Right ventricle myocardium inferior (tissue), 1 donor: ENCODE measurements at places on chromosomes 1 and 21. TPM values are rescaled to one million over a fixed set of nuclear protein-coding genes. Genes with fewer than 3 reads are reported as not detected.

LIPI gene
- total RNA-seq, result not detected

C1orf167 gene
- 5.0 TPM for total RNA-seq

PTGS2 gene
- 0.32 TPM for total RNA-seq

CSMD2 gene
- total RNA-seq, result 0.32 TPM

CA14 gene
- 14.4 TPM for total RNA-seq

LMX1A gene
- 0.14 TPM for total RNA-seq

SYNC gene
- total RNA-seq, result 24.7 TPM

- no peak for DNase-seq
Measured at GRCh38 chr1:15939181-15940109, 36.5 kb downstream of the ZBTB17 start.

DNA sequence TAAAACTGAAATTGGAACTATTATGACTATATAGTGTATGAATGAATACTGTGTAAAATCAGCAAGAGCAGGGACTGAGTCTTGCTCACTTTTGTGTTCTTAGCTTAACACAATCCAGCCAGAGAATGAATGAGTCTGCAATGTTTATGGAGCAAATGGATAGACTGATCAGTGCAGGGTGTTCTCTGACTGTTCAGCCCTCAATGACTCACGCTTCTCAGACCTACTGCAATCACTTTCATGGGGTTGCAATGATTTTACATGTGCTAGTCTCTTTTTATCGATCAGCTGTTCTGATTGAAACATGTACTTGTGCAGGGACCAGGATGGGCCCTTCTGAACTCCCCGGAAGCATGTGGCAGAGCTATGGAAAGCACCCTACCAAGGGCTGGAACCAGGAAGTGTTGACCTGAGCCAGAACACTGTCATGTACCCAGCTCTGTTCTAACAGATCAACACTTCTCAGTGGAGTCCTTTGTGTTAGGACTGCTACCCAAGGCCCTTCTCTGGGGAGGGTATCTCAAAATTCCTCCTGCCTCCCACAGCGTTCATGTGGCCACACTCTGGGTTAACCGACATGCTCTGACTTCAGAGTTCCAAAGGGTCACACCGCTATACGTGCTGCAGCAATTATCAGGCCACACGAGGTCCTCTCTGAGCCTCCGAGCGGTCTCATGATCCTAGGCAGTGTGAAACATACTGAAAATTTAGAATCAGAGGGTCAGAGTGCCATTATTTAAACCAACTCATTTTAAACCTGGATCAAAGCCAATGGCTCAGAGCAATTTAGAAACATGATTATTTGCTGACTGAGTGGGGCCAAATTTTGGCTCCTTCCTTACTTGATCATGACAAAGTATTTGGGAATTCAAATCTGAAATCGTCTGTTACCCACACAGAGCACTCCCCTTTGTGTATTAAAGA is 35.2 kb downstream of the GRIK1 start:
- DNase-seq, result no peak

- DNase-seq, result no peak
Measured at GRCh38 chr1:188225975-188226374, 1397.2 kb downstream of the PLA2G4A start.

GRCh38 chr21:45328198-45329091 is 40.8 kb upstream of the POFUT2 start:
- DNase-seq, result peak; percentile 55

- peak; percentile 15 for DNase-seq
Measured at GRCh38 chr1:155210314-155211104, 2.0 kb downstream of the MTX1 start.

GRCh38 chr21:26819740-26820324 is 25.4 kb downstream of the ADAMTS1 start:
- no peak for DNase-seq

DNA sequence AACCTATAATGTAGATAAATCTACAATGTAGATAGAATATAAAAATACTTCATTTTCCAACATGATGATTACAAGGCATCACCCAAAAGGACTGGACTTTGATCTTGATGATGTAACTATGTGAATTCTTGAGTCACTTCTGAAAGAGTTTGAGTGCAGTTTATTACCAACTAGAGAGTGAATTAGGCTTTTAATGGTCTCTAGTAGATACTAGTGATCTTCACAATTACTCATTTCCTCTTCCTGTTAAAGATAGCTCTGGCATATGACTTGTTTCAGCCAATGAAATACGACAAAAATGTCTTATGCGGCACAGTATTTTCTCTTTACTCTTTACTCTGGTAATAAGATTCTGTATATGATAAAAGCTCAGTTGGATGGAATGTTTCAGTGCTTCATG is 1588.1 kb upstream of the B3GALT2 start:
- DNase-seq, result no peak

DNA sequence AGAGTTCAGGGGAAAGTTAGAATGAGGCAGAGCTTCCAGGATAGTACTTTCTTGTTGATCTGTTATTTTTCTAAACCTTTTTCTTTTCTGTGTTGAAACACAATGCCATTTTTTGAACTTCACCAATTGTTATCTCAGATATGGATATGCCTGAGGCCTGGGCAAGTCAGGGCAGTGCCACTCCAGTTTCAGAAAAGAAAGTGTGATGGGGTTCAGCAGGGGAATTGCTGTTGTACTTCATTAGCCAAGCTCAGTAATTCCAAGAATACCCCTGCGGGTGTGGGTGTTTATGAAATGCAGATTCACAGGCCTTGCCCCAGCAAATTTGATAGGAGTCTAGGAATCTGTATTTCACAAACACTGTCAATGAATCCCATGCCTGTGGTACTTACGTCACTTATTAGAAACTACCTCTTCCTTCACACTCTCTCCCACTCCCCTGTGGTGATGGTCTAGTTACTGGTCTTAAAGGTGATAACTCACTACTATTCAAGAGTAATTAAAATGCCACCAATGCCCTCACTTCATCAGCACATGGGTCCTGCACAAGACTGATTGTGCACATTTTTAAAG is 142.3 kb downstream of the PBX1 start:
- no peak for DNase-seq

DNA sequence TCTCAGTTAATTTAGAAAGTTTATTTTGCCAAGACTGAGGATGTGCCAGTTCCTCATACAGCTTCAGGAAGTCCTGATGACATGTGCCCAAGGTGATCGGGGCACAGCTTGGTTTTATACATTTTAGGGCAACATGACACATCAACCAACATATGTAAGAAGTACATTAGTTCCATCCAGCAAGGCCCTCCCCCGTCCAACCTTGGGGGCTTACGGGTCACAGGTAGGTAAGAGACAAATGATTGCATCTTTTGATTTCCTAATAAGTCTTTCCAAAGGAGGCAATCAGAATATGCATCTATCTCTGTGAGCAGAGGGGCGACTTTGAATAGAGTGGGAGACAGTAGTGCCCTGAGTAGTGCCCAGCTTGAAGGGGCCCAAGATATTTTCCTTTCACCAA is 19.6 kb upstream of the HAO2 start:
- no peak for DNase-seq

GRCh38 chr1:19086176-19086875 is 123.7 kb downstream of the UBR4 start:
- no peak for DNase-seq

- no peak for DNase-seq
Measured at GRCh38 chr1:98949166-98949565, 55.5 kb downstream of the PLPPR5 start.

DNA sequence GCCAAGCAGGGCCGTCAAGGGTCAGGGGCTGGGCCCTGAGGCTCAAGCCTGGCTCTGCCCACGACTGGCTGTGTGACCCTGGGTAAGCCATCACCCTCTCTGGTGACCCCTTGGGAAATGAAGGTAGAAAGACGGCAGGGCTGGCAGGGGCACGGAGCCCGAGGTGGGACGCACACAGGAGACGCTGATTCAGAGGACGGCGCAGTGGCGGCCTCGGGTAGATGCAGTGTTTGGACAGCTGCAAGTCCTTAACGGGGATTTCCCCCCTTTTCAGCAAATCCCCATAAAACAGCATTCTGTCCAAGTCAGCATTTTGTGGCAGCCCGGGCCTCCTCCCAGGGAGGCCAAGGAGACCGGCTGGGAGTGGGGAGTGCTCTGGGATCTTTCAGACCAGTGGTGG is 16.7 kb downstream of the COL8A2 start:
- DNase-seq, result peak; percentile 20

DNA sequence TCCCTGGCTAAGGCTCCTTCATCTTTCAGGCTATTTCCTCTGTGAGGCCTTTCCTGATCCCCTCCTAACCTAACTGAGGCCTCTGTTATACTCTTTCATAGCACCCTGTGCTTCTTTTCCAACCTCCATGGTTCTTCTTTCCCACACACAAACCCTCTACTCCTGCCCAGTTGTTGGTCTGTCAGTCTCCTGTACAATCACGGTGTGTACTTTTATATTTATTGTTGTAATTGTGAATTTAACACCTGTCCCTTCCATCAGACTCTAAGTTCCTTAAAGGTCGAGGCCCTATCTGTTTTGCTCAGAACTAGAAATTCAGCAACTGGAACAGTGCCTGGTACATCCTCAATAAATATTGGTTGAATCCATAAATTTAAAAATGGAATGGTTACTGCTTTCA is 100.2 kb upstream of the KCNE2 start:
- DNase-seq, result no peak

GRCh38 chr1:14973773-14974172 is 179.8 kb upstream of the TMEM51 start:
- DNase-seq, result no peak

- no peak for DNase-seq
Measured at GRCh38 chr21:16597753-16598152, 868.0 kb downstream of the USP25 start.

DNA sequence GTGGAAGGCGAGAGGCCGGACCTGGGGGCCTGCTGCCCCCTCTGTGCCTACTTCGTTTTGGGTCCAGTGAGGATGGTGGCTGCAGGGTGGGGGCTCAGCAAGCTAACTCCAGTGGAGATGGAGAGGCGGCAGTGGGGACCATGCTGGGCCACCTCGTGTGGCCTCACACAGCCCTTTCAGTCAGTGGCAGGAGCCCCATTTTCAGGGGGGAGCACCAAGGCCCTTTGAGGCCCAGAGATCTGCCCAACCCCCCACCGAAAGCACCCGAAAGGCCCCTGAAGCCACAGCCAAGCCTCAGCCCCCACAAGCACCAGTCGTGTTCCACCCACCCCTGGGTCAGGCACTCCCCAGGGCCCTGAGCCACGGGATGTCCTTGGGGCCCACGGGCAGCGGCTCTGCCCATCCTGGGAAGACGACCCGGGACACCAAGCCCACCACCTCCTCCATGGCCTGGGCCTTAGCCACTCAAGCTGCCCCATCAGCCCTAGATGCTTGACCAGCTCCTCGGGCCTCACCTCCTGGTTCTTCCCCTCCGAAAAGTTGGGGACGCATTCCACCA is 345 bp downstream of the FTCD start:
- DNase-seq, result no peak

GRCh38 chr1:1541956-1542765 is 1.7 kb upstream of the TMEM240 start:
- no peak for DNase-seq

DNA sequence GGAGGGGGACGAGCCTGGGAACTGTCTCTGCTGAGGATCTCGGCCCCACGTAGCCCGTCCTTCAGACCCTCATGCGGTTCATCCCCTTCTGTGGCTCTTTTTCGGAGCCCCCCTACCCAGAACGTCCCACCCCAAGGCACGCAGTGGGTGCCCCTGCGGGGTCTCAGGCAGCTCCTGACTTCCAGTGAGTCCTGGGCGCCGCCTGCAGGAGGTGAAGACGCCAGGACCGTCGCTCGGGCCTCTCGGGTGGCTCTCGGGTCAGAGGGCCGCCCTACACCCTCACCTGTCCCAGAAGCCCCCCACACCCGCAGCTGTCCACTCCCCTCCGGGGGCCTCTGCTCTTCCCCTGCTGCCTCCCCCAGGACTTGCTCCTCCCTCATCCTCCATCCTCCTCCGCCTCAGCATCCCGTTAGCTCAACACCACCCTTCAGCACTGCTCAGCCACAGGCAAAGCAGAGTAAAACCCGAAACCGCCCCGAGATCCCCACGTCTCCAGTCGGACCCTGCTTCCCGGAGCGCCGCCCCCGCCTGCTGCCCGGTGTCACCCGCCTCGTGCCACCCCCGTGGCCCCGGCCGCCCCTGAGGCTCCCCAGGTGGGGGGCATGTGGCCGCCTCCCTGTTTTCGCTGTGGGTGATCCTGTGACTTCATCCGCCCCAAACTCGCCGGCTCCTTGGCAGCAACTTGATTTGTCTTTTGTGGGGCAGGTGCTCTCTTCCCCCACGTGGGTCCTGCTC is 13.3 kb upstream of the POFUT2 start:
- DNase-seq, result no peak

GRCh38 chr1:221868593-221869303 is 126.9 kb upstream of the DUSP10 start:
- DNase-seq, result no peak

DNA sequence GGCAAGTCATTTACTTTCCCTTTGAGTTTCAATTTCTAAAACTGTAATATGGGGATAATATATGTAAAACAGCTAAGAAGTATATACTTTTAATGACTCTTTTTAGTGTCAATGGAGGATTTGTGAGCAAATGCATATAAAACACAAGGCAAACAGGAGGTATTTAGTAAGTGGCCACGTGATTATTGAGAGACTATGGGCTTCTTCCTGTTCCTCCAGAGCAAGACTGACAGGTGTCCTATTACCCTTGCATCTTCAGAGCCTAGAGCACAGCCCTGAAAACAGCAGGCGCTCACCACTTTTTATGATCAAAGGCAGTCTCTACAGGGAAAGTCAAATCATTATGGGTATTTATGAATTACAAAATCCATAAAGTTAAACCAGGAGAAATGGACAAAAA is 941 bp upstream of the ROR1 start:
- no peak for DNase-seq

DNA sequence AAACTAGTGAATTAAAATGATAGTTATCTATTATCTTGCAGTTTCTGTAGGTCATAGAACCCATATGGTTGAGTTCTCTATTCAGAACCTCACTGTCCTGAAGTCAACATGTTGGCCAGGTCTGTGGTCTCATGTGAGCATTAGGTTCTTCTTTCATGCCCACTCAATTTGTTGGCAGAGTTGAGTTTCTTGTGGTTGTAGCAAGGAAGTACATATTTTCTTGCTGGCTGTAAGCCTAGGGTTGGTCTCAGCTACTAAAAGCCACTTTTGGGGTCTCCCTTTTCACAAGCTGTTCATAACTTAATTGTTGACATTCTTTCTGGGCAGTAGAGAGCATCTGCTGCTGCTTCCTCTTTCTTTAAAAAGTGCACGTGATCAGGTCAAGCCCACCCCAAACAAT is 1165.1 kb upstream of the NCAM2 start:
- DNase-seq, result no peak

GRCh38 chr21:27047658-27048314 is 80.9 kb upstream of the ADAMTS5 start:
- no peak for DNase-seq

- no peak for DNase-seq
Measured at GRCh38 chr1:65036570-65037051, 70.3 kb upstream of the JAK1 start.

DNA sequence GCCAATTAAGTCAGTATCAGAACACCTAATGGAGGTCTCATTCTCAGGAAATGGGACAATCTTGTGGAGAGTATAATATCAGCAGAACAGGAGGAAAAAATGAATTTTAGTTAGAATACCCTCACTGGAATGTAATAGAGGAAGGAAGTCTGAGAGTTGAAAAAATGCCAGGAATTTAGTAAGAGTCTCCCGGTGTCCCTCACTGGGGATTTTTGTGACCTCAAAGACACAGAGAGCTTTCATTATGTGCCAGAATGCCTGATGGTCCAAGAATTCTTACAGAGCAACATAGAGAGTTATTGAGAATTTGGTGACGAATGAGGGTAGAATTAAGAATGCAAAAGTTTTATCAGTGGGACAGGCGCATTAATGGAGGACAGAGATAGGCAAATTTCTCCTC is 443.5 kb upstream of the B3GALT2 start:
- no peak for DNase-seq

GRCh38 chr1:234863551-234863971 is 253.6 kb upstream of the IRF2BP2 start:
- peak; percentile 37 for DNase-seq

GRCh38 chr1:72462186-72462905 is 180.0 kb upstream of the NEGR1 start:
- no peak for DNase-seq
